Pulmonary artery endothelial cell (primary cell): ENCODE measurements at places on chromosomes 1 and 21.
A peak's percentile ranks its signal among the peaks of the same experiment; 100 is the strongest.

- DNase-seq = no peak
These were observed at the start of the genes FBXO2 and FBXO44 for GRCh38 chr1:11654137-11654938. Gene FBXO2 (minus strand): TSS chr1:11654429. CDS start chr1:11654340, 89 bp downstream. Gene FBXO44 (plus strand): TSS chr1:11654877. CDS start chr1:11655836, 959 bp downstream.

GRCh38 chr1:170562646-170563338 lies 30.8 kb downstream of the GORAB start:
- peak; percentile 77 for DNase-seq

DNA sequence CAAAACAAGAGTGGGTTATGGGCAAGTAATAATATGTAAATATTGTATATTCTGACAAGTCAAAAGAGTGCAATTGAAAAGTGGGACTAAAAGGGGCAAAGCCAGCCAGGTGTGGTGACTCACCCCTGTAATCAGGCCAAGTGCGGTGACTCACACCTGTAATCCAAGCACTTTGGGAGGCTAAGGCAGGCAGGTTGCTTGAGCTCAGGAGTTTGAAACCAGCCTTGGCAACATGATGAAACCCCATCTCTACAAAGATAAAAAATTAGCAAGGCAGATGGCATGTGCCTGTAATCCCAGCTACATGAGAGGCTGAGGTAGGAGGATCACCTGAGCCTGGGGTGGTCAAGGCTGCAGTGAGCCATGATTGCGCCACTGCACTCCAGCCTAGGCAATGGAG lies 304.0 kb downstream of the HHIPL2 start:
- no peak for DNase-seq

GRCh38 chr1:11648039-11648438 lies 6.2 kb downstream of the FBXO2 start:
- DNase-seq = no peak

GRCh38 chr21:45857761-45858160 lies 123.8 kb upstream of the COL6A1 start:
- DNase-seq = no peak

- DNase-seq = peak; percentile 17
These were observed 132.9 kb upstream of the WNT4 start for GRCh38 chr1:22275626-22276395.

DNA sequence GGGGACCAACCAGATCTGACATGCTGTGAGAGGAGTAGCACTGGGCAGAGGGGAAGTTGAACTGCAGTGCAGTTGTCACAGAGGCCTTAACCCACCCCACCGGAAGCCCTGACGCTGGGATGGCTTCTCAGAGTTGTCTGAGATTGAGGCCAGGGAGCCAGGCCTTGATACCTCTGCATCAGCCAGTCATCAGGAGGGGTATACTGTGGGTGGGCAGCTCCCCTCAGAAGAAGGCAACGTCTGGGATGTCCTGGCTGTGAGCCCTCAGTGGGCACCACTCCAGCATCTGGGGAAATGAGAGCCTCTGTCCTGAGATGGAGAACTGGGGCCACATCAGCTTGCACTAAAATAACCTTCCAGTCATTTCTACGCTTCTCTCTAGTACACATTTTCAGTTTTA lies 47.9 kb upstream of the BCAR3 start:
- DNase-seq = no peak

DNA sequence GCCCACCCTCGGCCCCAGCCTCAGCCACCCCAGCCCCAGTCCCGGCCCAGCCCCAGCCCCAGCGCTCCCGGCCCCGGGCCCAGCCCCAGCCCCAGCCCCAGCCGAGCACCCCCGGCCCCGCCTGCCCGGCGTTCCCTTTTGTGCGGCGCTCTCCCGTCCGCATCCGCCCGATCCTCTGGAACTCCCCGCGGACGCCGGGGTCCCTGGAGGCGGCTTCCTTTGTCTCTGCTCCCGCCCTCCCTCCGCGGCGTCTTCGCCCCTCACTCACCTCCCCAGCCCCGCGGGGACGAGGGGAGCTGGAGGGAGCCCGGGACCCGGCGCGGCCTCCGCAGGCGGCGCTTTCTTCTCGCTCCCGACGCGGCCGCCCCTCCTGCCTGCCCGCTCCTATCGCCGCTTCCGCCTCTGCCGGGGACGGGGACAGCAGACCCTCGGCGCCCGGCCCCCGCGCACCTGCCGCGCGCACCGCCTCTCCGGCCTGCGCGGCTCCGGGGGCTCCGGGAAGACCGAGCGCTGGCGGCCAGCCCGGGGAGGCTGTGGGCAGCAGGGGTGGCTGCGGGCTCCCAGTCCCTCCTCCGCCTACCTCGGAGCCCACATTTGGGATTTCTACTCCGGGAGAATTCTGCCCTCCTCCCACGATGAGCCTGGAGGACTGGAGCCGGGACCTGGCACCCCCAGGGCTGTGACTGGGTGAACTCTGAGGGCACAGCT lies 14.0 kb downstream of the AGRN start:
- no peak for DNase-seq

DNA sequence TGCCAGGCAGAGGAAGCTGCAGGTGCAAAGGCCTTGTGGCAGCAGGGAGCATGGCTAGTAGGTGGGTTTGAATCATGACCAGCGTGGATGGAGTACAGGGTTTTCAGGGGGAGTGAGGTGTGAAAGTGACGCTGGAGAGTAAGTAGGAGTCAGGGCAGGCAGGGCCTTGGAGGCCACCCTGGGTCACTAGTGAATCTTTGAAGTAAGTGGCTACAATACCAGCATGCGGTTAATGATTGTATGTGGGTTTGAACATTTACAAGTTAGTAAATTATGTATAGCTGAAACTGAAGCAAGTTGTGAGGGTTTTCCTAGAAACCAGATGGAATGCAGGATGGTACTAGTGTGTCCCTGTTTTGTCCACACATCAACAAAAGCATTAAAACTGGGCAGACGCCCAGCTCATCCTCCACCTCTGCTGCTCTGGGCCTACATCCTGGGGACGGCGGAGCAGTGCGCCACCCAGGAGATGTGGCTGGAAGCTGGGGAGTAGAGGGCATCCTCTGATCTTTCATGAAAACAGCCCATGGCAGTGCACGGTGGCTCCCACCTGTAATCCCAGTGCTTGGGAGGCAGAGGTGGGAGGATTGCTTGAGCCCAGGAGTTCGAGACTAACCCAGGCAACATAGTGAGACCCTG lies 41.2 kb upstream of the B3GALNT2 start:
- DNase-seq = no peak

DNA sequence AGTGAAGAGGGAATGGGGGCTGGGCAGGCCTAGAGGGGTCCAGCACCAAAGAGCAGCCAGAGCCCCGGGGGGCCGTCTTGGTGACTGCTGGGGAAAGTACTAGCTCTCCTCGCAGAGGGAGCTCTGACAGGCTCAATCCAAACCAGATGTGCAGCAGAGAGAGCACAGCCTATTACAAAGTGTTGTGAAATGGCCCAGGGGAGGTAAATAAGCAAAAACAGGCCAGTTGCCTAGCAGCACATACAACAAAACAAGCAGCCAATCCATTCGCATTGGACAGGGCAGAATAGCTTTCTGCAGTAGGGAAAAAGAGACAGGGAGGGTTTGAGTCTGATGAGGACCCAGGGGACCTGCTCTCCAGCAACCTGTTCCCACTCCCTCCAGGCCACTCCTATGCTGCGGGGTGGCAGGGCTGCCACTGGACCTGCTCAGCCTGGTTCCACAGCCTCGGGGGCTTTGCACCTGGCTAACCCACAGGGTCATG lies 239.6 kb upstream of the FGGY start:
- no peak for DNase-seq
